Naive B cell (primary cell): ENCODE measurements at places on chromosomes 2 and 18. TPM values are rescaled to one million over a fixed set of nuclear protein-coding genes. Genes with fewer than 3 reads are reported as not detected.
A peak's percentile ranks its signal among the peaks of the same experiment; 100 is the strongest.

The HOXD3 gene
- not detected for polyA plus RNA-seq

The NPHP1 gene
- polyA plus RNA-seq = 0.59 TPM

- DNase-seq = no peak
- H3K27me3 ChIP-seq = no peaks in the 10 kb centered on the region
- H3K27ac ChIP-seq = no peak overlapping the region
Measured at GRCh38 chr2:240961910-240962299, 36.5 kb upstream of the SNED1 start.

GRCh38 chr2:23994567-23994966 is 15.3 kb upstream of the MFSD2B start:
- no peaks in the 10 kb centered on the region for H3K27me3 ChIP-seq
- H3K4me3 ChIP-seq = no peak overlapping the region
- H3K36me3 ChIP-seq = no peaks in the 10 kb centered on the region
- peak overlapping the region; percentile 4 for H3K27ac ChIP-seq
- DNase-seq = no peak

DNA sequence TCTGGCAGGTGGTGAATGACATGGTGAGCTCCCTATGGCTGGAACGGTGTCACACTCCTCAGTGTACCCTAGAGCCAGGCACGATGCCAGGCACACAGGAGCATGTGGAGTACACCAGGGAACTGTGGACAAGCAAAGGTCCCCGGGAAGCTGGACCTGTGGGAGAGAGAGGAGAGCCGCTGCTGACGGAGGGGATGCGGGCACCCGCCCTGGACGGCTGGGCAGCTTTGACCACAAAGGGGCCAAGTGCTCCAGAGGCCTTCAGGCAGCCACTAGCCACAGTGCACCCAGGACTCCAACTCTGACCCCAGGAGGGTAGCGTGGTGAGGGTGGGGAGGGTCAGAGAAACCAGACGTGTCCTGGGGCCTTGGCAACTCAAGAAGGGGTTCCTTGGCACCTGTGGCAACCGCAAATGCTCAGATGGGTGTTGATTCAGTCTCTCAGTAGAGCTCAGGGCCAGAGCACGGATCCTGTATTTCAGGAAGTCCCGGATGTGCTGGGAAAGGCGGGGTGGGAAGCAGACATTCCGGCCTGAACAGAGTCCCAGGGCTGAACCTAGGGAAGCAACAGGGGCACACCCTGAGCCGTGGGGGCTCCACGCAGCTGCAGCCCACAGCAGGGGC is 2.3 kb upstream of the MAB21L4 start:
- peaks cover 5% of the 10 kb centered on the region for H3K27me3 ChIP-seq
- no peak overlapping the region for H3K27ac ChIP-seq
- H3K36me3 ChIP-seq = no peaks in the 10 kb centered on the region
- no peak for DNase-seq
